Activated naive CD8-positive, alpha-beta T cell treated with anti-CD3 and anti-CD28 coated beads, Interleukin-2, amount 50 U/mL, for 24 hours (primary cell): ENCODE measurements at places on chromosomes 7 and 10.

- peak; percentile 55 for DNase-seq
These were observed 452 bp downstream of the ATE1 start for GRCh38 chr10:121927318-121927840.

- DNase-seq: no peak
These were observed 124.2 kb downstream of the TCERG1L start for GRCh38 chr10:131187274-131187673.

GRCh38 chr7:152615031-152615741, 60.8 kb downstream of the XRCC2 start:
- no peak for DNase-seq

- DNase-seq: no peak
These were observed 283.1 kb upstream of the KAT6B start for GRCh38 chr10:74543276-74543675.

GRCh38 chr10:132571650-132572544, 34.3 kb downstream of the INPP5A start:
- peak; percentile 75 for DNase-seq

- no peak for DNase-seq
These were observed 226.5 kb downstream of the FANK1 start for GRCh38 chr10:126122881-126123280.
